ENCODE measurements at places on chromosomes 3 and 15.
A peak's percentile ranks its signal among the peaks of the same experiment; 100 is the strongest.

DNA sequence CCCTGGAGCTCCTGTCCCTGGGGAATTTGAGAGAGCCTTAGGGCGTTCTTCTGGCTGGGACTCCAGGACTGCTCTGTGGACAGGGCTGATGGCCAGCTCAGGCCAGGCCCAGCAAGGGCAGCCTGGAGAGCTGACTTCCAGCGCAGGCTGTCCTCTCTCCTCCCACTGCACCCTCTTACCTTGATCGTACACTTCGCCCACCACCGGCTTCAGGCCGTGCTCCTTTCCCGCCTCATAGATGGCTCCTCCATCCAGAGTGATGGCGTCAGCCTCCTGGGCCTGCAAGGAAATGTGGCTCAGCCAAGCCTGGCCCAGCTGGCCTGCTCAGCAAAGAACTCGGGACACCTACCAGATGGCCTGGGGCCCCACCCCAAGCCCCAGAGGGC, 3.1 kb downstream of the MELTF start:
- no peak for DNase-seq

DNA sequence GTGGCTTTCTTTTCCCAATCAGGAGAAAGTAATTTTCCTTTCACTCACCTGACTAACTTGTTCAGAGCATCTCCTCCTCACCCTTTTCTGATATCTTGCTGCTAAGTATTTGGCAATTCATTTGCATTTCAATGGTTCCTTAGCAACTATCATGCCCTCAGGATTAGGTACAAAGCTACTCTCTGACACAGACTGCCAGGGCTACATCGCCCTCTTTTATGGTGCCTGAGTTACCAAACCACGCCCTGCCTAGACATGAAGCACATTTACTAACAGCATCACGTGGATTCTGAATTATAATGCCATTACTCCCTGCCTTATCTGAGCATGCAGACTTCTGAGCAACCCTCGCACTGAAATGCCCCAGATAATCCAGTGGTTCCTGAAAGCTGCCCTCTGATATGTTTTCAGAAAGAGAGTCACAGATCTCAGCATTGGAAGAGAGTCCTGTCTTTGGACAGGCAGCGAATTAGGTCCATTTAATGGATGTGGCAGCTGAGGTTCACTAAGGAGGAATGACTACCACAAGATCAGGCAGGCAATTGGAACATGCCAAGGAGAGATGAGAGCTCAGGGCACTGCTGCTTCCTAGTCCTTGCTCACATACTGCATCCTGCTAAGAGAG, 14.5 kb downstream of the EPHB1 start:
- no peak for DNase-seq

DNA sequence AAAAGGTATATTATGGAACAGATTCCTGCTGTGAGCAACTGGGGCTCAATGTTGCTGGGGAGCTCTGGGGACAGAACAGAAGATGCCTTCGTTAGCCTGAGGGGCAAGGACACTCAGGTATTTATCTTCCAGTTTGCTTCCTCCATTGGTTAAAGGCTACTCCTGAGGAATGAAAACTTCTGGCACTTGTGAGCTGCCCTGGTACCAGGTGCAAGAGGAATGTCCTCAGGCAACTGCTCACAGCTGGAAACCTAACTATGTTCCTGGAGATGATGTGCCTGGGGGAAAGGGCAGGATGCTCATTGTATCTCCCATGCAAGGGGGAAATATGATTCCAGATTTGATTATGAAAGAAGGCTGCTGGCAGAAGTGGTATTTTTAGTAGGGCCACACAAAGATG, 54.0 kb upstream of the BBX start:
- DNase-seq = no peak

- DNase-seq = no peak
Measured at GRCh38 chr3:100033903-100034471, 80.3 kb downstream of the FILIP1L start.

GRCh38 chr3:138296639-138297038, 33.0 kb downstream of the NME9 start:
- DNase-seq = no peak

DNA sequence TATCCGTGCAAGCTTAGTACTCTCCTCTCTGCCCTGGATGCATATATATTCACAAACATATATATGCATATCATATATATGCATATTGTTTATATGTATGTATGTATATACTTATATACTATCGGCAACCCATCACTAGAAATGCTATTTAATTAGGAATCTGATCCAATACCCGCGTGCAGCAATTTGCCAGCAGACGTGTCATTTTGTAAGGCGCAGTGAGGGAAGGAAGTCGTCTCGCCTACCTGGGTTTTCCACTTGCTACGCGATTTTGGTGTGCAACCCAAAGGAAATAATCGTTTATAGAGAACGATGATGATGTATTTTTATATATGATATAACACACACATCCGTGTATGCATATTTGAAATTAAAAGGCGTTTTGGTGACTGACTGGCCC, 5.6 kb upstream of the FEZF2 start:
- no peak for DNase-seq

GRCh38 chr3:3110299-3110630, at the start of gene IL5RA:
Gene IL5RA (minus strand): TSS chr3:3110374. CDS start chr3:3104984, 5,390 bp downstream.
- no peak for DNase-seq

DNA sequence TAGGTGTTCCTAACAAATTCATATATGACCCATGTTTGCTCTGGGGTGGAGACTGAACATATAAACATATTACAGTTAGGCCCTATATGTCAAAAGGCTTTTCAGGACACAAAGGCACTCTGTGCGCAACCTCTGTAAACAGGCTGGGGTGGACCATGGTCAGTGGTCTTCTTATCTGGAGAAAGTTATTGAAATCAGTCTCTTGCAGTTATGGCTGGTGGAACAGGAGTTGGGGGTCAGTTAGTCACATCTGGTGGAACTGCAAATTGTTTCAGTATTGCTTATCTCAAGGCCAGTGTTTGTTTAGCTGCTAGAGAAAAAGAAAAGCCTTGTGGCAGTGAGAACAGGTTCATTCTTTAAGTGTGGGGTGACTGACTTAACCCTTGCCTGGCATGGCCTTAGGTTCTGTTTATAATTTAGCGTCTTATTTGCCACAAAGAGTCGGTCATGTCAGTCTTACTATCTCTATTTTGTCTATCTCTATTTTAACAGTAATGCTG, 5.9 kb upstream of the GP9 start:
- DNase-seq = no peak

GRCh38 chr3:143590660-143591059, 257.6 kb downstream of the SLC9A9 start:
- no peak for DNase-seq

GRCh38 chr3:40855871-40856270, 331.1 kb downstream of the ZNF621 start:
- DNase-seq = no peak

- no peak for DNase-seq
Measured at GRCh38 chr15:101482526-101483371, 6.8 kb downstream of the PCSK6 start.

- no peak for DNase-seq
Measured at GRCh38 chr15:79991826-79992225, 20.8 kb upstream of the BCL2A1 start.

DNA sequence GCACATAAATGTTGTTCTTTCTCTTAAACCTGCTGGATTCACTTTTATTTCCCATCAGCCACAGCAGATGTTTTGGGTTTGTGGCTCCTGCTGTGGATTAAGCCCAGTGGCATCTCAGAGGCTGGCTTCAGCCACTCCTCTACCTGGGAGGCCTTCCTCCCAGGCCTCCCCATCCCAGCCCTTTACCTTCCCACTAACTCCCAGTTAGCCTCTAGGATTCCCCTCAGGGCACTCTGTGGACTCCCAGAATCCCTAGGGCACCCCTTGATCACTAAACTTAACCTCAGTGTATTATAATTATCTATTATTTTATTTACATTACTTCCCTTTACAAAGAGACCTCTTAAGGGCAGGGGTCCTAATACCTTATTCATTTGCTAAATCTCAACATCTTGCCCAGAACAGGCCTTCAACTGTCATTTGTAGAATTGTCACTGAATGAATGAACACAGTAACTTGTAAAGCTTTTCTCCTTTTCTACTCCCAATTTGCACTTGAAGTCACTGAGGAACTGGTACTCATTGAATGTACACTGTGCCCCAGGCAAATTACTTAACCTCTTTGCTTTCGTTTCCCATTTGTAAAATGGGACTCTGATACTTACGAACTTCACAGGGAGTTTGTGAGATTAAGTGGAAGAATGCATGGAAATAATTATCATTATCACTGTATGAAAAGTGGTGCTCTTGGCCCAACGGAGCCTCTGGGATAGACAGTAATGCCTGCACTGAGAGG, 8.3 kb downstream of the CCDC13 start:
- DNase-seq = no peak

- DNase-seq = no peak
Measured at GRCh38 chr15:42313463-42313862, 40.2 kb upstream of the TMEM87A start.

GRCh38 chr3:148238421-148238821, 459.3 kb upstream of the AGTR1 start:
- no peak for DNase-seq

- DNase-seq = no peak
Measured at GRCh38 chr15:69132977-69133861, 27.2 kb upstream of the GLCE start.

DNA sequence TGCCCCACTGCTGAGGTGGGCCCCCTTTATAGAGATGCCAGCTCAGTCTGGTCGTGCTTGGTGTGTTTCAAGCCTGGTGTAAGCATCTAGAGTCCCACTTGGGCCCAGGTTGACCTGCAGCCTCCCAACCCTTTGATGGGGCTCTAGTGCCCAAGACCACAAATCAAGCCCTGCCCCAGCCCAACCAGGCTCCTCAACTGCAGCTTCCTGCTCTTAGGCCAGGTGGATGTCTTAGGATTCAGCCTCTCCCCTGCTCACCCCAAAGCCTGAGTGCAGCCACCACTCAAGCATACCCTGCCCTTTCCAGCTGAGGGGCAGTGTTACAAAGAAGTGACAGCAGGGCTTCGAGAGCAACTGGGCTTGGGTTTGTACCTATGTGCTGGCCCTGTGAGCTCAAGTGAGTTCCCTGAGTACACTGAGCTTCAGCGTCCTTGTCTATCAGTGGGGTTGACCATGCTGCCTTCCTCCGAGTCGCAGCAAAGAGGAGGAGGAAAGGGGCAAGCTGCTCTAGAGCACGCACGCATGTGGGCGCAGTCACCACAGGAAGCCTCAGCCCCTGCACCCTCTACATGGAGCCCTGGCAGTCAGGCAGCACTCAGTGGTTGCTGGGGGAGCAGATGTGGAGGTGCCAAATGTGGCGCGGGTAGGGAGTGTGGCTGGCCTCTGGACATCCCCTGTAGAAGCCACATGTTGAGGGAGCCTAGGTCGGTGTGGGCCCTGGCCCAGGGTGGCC, 120.7 kb downstream of the EEFSEC start:
- DNase-seq = no peak

DNA sequence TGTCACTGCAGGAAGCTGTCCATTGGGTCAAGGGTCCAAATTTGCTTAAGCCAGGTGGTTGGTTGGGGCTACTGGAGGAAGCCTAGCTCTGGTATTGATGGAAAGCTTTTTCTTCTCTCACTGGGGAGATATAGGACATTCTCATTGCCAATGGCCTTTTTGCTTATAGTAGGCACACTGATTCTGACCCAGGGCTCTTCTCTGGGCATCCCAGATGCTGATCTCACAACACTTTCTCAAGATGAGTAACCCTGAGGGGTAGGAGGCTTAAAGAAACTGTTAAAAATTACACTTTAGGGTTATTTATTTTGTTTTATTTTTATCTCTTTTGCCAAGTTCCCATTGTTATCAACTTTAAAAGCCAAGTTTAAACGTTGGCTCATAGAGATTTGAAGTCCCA, 337.8 kb downstream of the LRRC3B start:
- no peak for DNase-seq

GRCh38 chr3:31671976-31672375, 139.3 kb downstream of the STT3B start:
- DNase-seq = no peak

- no peak for DNase-seq
Measured at GRCh38 chr3:10379961-10380360, 59.0 kb upstream of the SEC13 start.

DNA sequence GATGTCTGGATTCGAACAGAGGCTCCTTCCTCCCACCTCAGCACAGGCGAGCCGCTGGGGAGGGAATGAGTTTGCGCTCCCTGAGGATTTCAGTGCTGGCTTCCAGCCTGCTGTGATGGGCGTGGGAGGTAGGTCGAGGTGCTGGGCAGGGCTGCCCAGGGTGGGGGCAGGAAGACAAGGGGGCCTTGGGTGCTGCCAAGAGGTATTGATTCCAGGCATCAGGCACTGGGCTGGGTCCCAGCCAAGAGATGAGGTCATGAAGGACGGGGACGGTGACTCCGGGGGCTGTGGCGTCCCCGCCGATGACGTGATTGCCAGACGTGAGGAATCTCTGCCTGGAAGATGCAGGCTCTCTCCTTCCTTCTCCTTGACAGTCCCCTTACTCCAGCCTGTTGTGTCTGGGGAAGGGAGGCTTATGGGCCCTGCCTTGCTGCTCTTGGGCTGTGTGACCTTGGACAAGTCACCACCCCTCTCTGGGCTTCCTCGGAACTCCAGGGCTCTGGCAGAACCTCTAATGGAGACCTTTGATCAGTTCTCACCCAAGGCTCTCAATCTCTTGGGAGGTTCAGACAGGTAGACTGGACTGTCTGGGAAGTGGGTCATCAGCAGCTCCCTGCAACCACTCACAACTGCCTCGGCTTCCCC, 116.8 kb downstream of the FBLN2 start:
- no peak for DNase-seq

GRCh38 chr3:33521736-33522135, 81.5 kb upstream of the UBP1 start:
- DNase-seq = no peak

GRCh38 chr15:51681303-51681963, at the start of gene SCG3:
Gene SCG3 (plus strand): TSS chr15:51681503. CDS start chr15:51681756, 253 bp downstream.
- DNase-seq = peak; percentile 83

- DNase-seq = no peak
Measured at GRCh38 chr3:191355406-191355805, 25.1 kb upstream of the UTS2B start.

- no peak for DNase-seq
Measured at GRCh38 chr15:75361989-75362641, 6.3 kb downstream of the MAN2C1 start.

GRCh38 chr15:88791637-88792036, 11.6 kb upstream of the ACAN start:
- no peak for DNase-seq
